ENCODE measurements at places on chromosomes 7 and 10. TPM values are rescaled to one million over a fixed set of nuclear protein-coding genes. Genes with fewer than 3 reads are reported as not detected.

GRCh38 chr7:141393056-141393455 lies 158.2 kb upstream of the AGK start:
- H3K27me3 ChIP-seq = no peaks in the 10 kb centered on the region
- no peaks in the 10 kb centered on the region for H3K4me1 ChIP-seq
- H3K4me3 ChIP-seq = no peak overlapping the region

DNA sequence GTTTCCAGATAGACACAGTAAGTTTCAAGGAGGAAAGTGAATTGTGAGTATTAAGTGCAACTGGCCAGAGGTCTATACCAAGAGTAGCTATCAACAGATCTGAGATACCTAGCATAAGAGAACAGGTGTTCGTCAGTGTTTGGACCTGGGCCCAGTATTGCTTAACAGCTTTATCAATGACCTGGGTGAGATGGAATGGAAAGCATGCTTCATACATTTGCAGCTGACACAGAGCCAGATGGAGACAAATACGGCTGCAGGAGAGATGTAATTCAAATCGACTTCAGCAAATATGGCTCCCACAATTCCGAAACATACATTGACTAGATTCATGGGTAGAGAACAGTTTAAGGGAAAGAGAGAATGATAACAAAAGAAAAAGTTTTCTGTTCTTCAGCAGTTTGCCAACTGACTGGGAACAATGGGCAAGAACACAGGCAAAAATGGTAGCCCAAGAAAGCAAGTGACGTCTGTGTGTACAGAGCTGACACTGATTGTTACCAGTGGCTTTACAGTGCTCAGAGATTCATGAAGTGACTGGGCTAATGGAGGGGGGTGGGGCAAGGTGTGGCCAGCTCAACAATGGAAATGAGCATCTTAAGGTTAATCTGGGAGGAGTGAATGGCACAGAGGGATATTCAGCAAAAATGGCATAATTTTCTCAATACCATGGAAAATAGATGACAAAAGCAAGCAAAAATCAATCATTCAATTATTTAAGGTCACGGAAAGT lies 28.0 kb upstream of the COBL start:
- no peak overlapping the region for H3K4me3 ChIP-seq
- no peak for DNase-seq
- H3K27ac ChIP-seq = no peak overlapping the region
- H3K36me3 ChIP-seq = no peaks in the 10 kb centered on the region
- no peaks in the 10 kb centered on the region for H3K4me1 ChIP-seq
- no peaks in the 10 kb centered on the region for H3K27me3 ChIP-seq

DNA sequence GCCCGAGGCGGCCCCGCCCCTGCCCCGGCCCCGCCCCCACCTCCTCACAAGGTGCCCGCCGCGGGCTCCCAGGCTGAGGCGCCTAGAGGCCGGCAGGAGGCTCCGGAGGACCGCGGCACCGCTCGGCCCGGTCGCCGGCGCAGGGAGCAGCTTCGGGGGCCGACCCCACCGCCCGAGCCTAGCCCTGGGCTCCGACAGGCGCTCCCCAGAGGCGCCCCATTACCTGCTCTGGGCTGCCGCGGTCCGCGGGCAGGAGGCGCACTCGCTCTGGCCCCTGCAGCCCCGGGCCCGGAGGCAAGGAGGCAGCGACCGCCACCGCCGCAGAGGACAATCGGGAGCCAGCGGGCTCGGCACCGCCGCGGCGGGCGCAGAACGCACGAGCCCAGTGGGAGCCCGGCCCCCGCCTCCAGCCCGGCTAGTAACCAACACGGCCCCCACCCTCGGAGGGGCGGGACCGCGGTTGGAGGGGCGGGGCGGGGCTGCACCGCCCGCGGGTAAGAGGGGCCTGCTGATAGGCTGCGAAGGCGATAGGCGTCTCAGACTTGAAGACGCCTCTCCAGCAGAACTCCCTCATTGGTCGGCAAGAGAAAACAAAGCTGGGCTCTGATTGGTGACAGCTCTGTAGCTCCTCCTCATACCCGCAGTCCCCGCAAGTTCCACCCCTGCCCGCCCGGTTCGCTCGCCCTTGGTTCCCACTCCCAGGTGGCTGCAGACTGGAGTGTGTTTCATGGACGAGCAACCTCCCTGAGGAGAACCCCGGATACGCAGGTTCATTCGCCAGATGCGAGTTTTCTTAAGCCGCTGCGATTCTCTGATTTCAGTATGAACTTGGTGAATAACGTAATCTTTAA lies at the start of gene MPP7:
Gene MPP7, minus strand, starts transcription at position 427 of the 851 bp plus-strand sequence. CDS start 64,460 bp downstream, outside the sequence.
- peak; percentile 98 for DNase-seq
- peaks cover 41% of the 10 kb centered on the region for H3K27me3 ChIP-seq
- H3K4me3 ChIP-seq = peak within 1 kb of the TSS; percentile 56
- H3K27ac ChIP-seq = no peak within 1 kb of the TSS
- no peaks in the 10 kb centered on the region for H3K36me3 ChIP-seq

DNA sequence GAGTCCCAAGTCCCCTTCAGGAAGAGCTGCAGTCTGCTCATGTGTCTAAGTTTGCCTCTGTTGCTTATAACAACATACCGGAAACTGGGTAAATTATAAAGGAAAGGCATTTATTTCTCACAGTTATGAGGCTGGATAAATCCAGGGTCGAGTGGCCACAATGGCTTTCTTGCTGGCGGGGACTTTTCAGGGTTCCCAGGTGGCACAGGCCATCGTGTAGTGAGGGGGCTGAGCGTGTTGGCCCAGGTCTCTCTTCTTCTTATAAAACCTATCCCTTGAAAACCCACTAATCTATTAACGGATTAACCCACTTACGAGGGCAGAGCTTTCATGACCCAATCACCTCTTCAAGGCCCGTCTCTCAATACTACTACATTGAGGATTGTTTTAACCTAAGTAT lies 8.7 kb downstream of the VIPR2 start:
- no peaks in the 10 kb centered on the region for H3K36me3 ChIP-seq
- H3K27ac ChIP-seq = no peak overlapping the region
- no peak for DNase-seq

- H3K4me3 ChIP-seq = no peak overlapping the region
- no peaks in the 10 kb centered on the region for H3K27me3 ChIP-seq
- no peak for DNase-seq
- no peaks in the 10 kb centered on the region for H3K36me3 ChIP-seq
- H3K27ac ChIP-seq = no peak overlapping the region
- peaks cover 7% of the 10 kb centered on the region for H3K4me1 ChIP-seq
These were observed 240.3 kb downstream of the IPMK start for GRCh38 chr10:58027426-58027825.

GRCh38 chr7:159060440-159060839 lies 84.2 kb downstream of the VIPR2 start:
- no peak overlapping the region for H3K27ac ChIP-seq
- no peak overlapping the region for H3K4me3 ChIP-seq
- DNase-seq = no peak
- no peaks in the 10 kb centered on the region for H3K27me3 ChIP-seq
- no peaks in the 10 kb centered on the region for H3K4me1 ChIP-seq

DNA sequence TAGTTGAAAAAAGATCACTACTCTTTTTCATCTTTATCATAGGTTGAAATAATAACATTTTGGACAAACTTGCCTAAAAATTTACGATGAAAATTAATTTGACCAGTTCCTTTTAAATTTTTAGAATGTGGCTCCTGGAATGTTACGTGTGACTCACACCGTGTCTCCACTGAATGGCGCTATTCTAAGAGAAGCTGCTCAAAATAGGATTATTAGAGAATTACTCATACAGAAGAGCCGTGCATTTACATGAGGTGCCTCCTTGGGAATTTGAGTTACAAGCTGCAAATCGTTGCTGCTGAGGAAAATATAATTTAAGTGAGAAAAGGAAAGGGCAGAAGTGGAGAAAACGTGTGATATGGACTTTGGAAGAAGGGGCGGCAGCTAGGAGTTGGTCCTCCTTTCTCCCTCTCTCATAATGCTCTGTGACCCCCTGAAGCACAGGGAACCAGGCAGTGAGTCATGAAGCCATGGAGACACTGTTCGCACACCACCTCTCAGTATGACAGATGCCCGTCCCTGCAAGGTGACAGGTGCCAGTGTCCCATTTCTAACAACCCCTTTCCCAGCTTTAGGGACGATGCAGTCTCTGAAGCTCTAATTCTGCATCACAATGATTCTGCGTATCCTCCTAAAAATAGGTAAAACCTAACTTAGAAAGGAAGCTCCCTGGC lies 323.2 kb upstream of the COBL start:
- no peaks in the 10 kb centered on the region for H3K4me1 ChIP-seq
- H3K36me3 ChIP-seq = no peaks in the 10 kb centered on the region
- DNase-seq = no peak
- no peak overlapping the region for H3K27ac ChIP-seq
- no peak overlapping the region for H3K4me3 ChIP-seq

- H3K27me3 ChIP-seq = no peaks in the 10 kb centered on the region
- H3K27ac ChIP-seq = no peak overlapping the region
- H3K4me3 ChIP-seq = no peak overlapping the region
- no peaks in the 10 kb centered on the region for H3K4me1 ChIP-seq
These were observed 315.8 kb downstream of the KCNMA1 start for GRCh38 chr10:77321838-77322237.

DNA sequence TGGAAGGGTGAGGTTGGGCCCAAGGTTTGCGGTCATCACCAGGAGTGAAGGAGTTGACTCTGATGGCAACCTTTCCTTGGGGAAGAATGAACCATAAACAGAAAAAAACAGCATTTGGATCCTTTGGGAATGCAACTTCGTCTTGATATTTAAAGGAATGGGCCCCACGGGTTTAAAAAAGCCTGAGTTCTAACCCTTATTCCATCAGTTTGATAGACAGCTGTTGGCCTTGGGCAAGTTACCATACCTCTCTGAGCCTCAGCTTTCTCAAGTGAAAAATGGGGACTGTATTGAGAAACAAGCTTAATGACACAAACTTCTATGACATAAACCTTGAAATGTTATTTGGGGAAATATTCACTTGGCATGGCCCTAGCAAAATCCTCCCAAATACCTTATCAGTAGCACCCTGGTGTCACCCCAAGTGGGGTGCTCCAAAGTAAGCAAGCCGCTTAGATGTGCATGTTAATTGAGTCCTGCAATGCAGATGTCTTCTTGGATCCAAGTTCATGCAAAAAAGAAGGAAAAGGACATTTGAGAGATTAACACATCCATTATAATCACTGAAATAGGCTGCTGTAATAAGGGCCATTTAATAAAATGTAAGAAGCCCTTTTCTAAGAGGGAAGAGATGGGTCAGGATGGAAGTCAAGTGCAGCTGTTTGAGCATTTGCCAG lies 13.8 kb downstream of the MXI1 start:
- H3K27ac ChIP-seq = no peak overlapping the region
- no peaks in the 10 kb centered on the region for H3K27me3 ChIP-seq
- H3K4me1 ChIP-seq = peaks cover 8% of the 10 kb centered on the region
- no peak for DNase-seq
- no peaks in the 10 kb centered on the region for H3K36me3 ChIP-seq

DNA sequence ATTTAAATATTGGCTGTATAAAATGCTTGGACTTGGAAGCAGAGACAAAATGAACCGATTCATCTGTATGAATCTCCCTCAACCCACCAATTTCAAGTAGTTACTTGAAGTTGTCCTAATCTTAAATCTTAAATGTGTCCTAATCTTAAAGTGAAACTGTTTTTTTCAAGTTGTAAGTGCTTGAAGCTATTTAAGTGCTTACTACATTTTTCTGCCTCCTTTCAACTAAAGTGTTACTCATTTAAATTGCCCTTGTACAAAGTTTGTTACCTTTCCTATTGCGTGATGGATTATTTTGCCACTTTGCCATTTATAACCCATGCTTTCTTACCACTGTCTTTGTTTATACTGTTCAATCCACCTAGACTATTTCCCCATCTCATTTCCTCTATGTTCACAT lies 2.8 kb downstream of the BCAP29 start:
- H3K27me3 ChIP-seq = no peaks in the 10 kb centered on the region
- H3K4me3 ChIP-seq = no peak overlapping the region
- DNase-seq = no peak
- H3K27ac ChIP-seq = no peak overlapping the region

GRCh38 chr7:18675579-18675978 lies 180.0 kb downstream of the HDAC9 start:
- no peak overlapping the region for H3K4me3 ChIP-seq
- no peaks in the 10 kb centered on the region for H3K36me3 ChIP-seq
- no peak for DNase-seq
- peaks cover 19% of the 10 kb centered on the region for H3K27me3 ChIP-seq

- H3K36me3 ChIP-seq = peaks cover 13% of the 10 kb centered on the region
- H3K4me1 ChIP-seq = peaks cover 41% of the 10 kb centered on the region
- DNase-seq = no peak
- H3K27me3 ChIP-seq = no peaks in the 10 kb centered on the region
These were observed 64.9 kb downstream of the MYOF start for GRCh38 chr10:93417266-93417665.

DNA sequence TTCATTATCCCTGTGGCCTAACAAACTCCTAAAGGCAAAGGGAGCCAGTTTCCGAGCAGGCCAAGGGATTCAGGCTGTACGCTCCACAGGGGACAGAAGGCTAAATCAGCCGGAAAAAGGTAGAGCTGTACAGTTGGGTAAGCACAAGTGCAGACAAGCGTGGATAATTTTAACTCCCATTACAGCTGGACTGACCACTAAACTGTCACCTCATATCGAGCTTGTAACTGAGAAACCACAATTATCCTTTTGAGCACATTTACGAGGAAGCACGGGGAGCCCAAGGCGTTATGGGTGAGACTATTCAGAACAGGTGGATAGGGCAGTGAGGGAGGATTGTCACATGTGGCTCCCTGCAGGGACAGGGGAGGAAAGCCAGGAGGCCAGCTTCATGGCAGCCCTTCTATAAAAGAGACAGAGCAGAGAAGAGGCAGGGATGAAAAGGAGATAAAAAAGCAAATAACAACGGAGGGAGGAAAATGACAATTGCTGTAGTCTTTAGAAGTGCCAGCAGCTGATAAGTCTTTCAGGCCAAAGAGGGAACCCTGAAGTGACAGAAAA lies 288.0 kb downstream of the FGFR2 start:
- H3K27me3 ChIP-seq = no peaks in the 10 kb centered on the region
- H3K36me3 ChIP-seq = no peaks in the 10 kb centered on the region
- no peak overlapping the region for H3K4me3 ChIP-seq
- H3K4me1 ChIP-seq = no peaks in the 10 kb centered on the region
- H3K27ac ChIP-seq = no peak overlapping the region

The SPDYE2B gene
- not detected for total RNA-seq

The ARL3 gene
- 10.6 TPM for total RNA-seq

The IDI2 gene
- not detected for total RNA-seq

The ANKRD26 gene
- 7.2 TPM for total RNA-seq

The MYO3A gene
- not detected for total RNA-seq

The ADAM22 gene
- total RNA-seq = 1.4 TPM

The ANKRD61 gene
- total RNA-seq = 0.35 TPM

The SPAG6 gene
- not detected for total RNA-seq

The PAX4 gene
- not detected for total RNA-seq

Measured in endothelial cell of umbilical vein (primary cell).